ENCODE measurements at places on chromosomes 7 and 10.

DNA sequence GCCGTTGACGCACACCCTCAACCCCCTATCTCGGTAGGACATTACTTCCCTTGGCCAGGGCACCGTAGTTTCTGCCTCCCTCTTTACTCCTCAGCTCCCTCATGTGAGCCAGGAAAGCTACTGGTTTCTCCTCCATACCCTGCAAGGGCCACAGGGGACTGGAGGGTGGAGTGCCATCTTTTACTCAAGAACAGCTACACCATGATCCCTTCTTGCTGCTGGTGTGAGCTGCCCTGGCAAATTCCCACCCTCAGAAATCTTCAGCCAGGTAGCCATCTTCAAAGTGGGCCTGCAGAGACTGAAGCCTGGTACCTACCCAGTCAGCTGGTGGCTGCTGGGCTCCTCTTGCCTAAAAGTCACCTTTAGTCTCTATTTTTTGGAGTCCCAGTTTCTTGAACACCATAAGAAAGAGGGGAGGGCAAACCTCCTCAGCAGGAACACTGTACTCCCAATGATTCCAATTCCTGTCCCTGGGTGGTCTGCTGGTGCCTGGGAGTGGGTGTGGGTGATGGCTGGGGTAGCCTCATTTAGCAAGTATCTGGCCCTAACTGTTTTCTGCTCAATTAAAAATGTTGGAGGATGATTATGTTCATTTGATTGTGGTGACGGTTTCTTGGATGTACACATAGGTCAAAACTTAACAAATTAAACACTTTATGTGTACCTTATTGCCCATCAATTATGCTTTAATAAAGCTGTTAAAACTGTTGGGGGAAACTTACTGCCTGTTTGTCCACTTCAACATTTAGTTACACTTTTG lies 105.0 kb upstream of the NPY start:
- DNase-seq = no peak

- peak; percentile 75 for DNase-seq
Measured at GRCh38 chr7:38660427-38661099, 29.4 kb upstream of the AMPH start.

GRCh38 chr7:100484673-100485045 lies 932 bp downstream of the NYAP1 start:
- no peak for DNase-seq

DNA sequence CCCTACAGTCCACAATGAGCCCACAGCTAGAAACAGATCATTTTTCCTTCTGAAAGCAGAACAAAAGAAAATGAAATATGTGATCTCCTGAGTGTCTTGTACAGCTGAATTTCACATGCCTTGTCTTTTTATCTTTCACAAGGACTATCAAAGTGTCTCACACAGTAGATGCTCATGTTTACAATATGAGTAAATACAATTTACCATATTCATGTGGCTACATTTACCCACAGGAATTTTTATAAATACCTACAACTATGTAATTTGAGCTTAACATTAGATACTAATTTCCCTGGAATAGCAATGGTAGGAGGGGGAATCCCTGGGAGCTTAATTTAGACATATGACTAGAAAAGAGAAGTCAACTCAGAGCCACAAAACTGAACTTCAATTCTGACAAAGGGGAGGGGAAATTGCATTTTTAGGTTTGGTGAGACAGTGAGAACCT lies 186.2 kb downstream of the MACC1 start:
- DNase-seq = no peak

DNA sequence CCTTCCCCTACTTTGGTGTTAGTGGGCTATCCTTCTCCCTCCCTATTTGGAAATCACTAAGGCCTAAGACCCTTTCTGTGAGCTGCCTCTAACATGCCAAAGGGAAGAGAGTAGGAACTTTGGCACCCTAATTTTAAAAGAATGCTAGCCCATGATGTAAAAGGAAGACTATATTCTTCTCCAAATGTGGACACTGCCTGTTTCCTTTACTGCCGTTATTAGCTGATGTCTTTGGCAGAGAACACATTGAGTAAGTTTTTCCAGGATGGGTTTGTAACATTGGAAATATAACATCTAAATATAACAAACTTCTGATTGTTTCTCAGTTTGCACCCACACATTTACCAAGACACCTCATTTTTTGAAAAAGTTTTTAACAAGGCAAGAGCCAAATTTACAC lies 56.9 kb upstream of the TNKS2 start:
- DNase-seq = no peak

GRCh38 chr10:4947635-4948596 lies 15.3 kb upstream of the AKR1C1 start:
- DNase-seq = no peak

DNA sequence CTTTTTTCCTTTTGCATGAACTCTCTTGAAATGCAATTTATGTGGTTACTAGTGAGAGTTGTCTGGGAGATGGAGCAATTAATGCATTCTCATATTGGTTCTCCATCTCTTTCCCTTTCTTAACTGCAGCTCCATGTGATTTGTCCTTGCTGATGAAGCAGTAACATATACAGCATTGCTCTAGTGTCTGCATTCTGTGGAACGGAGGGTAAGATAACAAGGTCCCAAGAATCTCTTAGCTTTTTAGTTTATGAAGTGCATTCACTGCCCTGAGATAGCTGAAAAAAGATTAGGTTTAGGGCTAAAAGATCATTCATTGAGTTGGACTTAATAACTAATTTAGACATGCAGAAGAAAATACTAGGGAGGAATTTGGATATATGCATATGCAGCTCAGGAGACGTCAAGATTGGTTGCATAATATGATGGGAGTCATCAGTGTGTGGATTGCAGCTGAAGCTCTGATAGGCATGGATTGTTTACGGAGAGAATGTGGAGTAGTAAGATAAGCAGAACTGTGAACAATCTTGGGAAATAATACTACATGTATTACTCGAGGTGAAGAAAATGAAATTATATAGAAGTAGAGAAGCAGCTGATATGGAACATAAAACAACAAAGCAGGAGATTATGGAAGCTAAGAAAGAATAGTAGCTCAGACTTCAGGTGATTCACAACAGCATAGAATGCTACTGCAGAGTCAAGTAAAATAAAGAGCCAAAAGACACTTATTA lies 404.7 kb downstream of the ARL4A start:
- DNase-seq = no peak
